ENCODE measurements at places on chromosomes 1 and 21.
A peak's percentile ranks its signal among the peaks of the same experiment; 100 is the strongest.

GRCh38 chr1:18644446-18644845, 13.8 kb downstream of the PAX7 start:
- DNase-seq = no peak

- no peak for DNase-seq
Observed at GRCh38 chr21:45335151-45335760, 47.6 kb upstream of the POFUT2 start.

- no peak for DNase-seq
Observed at GRCh38 chr1:51875291-51875772, 3.2 kb downstream of the NRDC start.

GRCh38 chr1:159866905-159867663, 4.6 kb upstream of the VSIG8 start:
- peak; percentile 10 for DNase-seq

GRCh38 chr1:236800002-236800620, 5.0 kb downstream of the MTR start:
- no peak for DNase-seq

DNA sequence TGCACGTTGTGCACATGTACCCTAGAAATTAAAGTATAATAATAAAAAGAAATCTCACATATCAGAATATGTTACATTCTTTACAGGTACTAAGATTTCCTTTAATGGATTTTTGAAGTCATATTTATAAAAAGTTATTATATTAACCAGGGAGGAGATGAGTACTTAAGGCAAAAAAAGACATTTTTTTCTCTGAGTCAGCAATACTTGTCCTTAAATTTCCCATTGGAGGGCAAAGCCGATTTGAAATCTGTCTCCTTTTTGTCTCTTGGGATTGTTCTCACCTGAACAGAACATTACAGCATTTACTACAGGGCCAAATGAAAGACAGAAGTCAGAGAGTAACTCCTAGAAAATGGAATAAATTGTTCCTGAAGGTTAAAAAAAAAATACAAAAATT, 26.3 kb upstream of the SLC16A1 start:
- no peak for DNase-seq

DNA sequence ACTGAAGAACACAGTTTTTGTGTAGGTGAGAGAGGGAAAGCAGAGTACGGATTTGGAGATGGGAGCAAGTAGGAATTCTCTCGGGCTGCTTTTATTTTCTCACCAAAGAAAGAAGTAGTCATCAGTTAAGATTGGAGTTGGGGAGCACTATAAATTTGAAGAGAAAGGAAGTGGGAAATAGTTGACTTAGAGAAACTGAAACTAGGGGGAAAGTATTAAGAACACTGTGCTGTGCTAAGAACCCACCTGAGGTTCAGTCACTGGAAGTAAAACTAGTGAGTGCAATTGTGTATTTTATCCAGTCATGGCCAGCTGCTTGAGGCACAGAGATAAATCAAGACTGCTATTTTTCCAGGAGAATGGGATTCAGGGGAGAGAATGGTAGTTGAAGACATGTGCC, 37.4 kb downstream of the CLCC1 start:
- DNase-seq = no peak

GRCh38 chr21:16535102-16535422, 805.3 kb downstream of the USP25 start:
- DNase-seq = no peak

- no peak for DNase-seq
Observed at GRCh38 chr21:43767498-43767983, 8.6 kb downstream of the CSTB start.

- DNase-seq = peak; percentile 33
Observed at GRCh38 chr1:42680921-42681683, 1.1 kb upstream of the YBX1 start.

DNA sequence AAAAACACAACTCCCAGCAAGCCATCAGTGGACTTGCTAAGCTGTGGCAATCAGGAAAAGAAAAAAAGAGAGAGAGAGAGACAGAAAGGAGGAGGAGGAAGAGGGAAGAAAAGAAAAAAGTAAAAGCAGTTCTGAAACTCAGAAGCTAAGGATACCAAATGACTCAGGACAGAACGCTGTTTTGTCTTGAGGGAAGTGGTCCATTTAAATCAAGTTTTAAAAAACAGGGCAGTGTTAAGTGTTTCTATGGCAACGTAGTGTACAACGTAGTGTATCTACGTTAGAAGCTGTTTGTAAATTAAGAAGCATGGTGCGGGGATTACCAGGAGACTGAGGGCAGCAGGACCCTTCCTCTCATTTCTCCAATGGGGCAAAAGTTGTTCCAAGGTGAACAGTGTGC, 5.8 kb downstream of the ADORA3 start:
- no peak for DNase-seq

DNA sequence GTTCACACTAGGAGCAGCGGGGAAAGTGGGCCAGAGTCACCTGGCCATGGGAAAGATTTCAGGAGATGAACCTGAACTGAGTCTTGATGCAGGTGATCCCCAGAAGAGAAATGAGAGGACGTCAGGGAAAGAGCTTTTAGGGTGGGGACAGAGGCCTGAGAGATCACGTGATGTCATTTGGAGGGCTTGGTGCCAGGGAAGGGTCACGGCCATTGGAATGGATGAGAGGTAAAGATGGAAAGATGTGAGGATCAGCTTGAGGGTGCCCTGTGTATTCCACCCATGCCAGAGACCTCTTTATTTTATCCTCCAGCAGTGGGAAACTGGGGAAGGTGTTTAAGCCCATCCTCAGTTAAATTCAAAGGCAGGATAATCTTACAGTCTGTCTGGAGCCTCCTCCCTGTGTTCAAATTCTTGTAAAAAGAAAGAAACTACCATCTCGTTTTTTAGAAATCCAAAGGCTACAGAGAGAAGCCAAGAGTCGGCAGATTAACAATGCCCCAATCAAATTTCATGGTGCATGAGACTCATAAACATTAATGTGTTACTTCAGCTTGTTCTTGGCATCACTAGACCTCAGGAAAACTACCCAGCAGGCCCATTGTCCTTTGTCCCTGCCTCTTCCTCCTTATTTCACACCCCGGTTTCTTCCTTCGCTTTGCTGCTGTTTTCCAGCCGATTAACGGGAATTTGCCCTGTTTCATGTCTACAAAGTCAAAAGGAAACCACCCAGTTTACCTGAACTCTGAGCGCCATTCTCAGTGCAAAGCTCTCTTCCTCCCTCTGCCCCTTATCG, 93.1 kb upstream of the LRRC8D start:
- DNase-seq = no peak

DNA sequence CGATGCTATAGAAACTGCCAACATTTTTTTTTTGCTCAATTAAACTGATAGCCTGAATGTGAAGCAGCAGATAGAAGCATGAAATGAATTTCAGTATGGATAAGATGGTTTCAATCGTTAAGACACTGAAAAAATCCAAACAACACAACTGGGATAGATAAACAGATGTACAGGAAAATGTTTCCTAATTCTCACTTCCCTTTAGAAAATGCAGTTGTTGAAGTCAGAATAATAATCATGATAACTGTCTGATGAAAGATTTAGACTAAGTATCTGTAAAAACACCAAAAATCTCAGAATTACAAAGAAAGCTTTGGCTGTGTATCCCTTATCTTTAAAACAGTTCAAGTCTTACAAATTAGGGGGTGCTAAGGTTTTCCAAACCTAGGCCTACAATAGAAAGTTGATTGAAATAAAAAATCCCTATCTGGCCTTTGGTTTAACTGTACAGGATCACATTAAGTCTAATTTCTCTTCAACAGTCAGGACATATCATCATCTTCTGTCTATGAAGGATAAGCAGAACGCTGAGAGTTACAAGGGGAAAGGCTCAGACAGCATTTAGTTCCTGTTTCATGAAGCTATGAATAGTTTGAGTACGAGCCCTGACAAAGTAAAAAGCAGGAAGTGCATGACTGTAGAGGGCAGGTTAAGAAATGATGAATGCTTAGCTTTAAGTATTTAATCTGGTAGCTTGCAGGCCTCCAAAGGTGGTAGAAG, 203.2 kb downstream of the APP start:
- DNase-seq = no peak

GRCh38 chr1:41496080-41497055, 11.9 kb upstream of the EDN2 start:
- DNase-seq = peak; percentile 10

DNA sequence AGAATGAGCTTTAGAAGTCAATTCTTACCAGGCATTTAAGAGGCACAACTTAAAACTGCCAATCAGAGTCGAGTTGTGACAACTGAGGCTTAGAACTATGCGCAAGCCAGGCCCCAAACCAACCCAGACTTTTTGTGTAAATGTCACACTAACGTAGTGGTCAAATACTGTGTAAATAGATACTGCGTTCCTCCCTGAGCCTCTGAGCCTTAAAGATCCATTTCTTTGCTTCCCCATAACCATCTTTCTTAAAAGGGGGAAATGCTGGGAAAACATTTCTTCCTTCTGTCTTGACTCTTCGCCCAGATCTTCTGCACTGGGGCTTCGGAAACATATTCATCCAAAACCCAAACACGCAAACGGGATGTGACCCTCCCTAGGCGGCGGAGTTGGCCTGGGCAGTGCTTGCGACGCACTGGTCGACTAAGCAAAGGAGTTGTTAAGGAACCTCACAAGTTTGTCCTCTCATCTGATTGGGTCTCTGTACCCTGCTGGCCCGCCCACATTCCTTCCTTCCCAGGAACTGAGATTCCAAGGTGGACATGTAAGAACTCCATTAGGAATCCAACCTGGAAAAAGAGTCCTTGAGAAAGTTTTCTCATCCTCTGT, 2.6 kb downstream of the ADAMTS5 start:
- DNase-seq = no peak

- DNase-seq = no peak
Observed at GRCh38 chr1:96418969-96419368, 302.6 kb upstream of the PTBP2 start.

DNA sequence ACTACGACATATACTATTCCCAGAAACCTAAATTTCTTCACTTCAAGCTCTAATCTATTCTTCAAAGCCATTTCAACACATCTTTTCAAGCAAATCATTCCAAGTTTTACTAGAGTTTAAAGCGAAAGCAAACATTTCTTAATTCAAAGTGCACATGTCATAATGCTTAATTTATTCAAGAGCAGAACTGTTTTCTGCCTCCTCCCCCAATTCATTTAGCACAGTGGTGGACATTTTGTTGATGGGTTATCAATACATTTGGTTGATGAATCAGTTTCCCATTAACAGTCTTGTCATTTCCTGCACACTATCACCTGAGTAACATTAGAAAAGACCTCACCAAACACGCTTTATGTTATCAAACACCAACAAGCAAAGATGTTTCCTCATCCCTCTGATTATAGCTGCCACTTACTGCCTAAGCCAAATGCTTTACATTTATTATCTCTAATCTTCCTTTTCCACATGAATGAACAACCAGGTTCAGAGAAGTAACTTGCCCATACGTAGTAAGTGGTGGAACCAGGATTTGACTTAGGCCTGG, 2.0 kb downstream of the SRSF4 start:
- DNase-seq = no peak

- DNase-seq = no peak
Observed at GRCh38 chr1:205585169-205585834, 46.5 kb downstream of the ELK4 start.

DNA sequence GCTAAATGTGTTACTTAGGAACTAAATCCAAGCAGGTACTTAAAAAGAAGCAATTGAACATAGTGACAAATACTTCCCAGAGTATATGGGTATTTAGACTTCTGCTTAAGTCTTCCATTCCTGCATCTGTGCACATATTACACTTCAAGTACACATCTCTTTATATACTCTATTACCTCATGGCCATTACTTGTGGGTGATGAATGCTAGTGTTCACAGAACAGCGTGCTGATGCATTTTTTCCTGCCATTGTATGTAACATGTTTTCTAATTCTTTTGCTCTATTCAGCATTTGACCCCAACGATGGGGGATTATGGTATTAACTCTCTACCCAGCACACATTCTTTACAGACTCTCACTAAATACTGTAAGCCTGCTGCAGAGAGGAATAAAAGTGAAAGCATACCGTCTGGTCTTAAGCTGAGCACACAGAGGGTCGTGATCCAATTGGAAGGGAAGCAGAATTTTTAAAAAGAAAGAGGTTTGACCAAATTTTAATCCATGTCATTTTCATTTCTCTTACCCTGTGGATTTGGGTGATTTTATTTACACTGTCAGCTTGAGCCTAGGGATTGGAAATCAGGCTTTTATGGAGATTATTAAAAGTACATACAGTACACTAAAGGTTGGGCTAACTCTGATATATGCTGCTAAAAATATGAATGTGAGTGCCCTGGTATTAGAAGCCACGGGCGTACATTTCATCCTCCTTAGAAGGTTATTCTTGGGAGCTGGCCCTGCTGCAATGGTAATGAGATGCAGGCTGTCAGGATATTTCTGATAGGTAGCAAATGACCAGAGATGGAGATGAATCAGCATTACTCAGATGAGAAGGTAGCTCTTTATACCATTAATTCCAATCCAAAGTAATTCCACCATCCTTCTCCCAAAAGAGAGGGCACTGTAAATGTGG, 95.5 kb upstream of the PROX1 start:
- DNase-seq = no peak

GRCh38 chr21:37873655-37874054, 42.6 kb downstream of the KCNJ6 start:
- DNase-seq = no peak

GRCh38 chr1:209927466-209927865, 10.6 kb upstream of the SYT14 start:
- no peak for DNase-seq

- no peak for DNase-seq
Observed at GRCh38 chr1:40029608-40030007, 10.9 kb upstream of the CAP1 start.

- DNase-seq = no peak
Observed at GRCh38 chr1:218666263-218666662, 321.1 kb downstream of the TGFB2 start.

DNA sequence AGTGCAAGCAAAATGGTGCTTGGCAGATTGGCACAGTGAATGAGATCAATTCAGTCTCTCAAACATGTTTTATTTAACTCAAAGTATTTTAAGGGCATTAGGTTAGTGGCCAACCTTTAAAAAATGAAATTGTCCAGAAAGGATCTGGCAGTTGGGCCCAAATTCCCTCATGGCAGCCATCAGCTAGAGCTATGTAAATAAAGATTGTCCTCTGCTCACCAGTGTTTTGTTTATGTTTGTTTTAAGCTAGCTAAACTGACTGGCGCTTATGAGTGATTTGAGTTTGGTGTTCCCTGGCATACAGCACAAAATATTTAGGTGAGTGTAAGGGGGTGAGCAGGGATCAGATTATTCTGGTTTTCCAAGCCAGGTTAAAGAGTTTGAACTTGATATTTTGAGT, 18.1 kb downstream of the HDAC1 start:
- DNase-seq = no peak

Measured in activated CD4-positive, alpha-beta T cell treated with anti-CD3 and anti-CD28 coated beads, Interleukin-2, amount 10 ng/mL, durations not matched to agents 7 days and 5 days (primary cell).